ENCODE measurements at places on chromosomes 7 and 10.

DNA sequence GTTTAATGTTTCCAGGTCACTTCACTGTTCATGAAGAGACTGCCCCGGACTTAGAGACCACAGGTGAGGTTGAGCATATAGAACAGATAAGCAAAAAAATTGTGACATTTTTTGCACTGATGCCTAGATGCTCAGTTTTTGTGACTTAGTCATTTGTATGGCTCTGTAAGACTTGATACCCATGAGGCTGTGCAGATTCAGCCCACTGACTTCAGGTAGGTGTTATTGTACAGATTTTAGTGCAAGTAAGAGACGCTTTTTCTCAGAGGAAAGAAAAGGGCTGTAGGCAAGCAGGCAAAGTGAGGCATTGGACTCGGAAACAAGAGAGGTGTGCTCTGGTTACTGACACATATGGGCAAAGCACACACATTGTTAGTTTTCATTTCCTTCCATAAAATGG, 820.1 kb upstream of the SORCS1 start:
- no peak for DNase-seq

DNA sequence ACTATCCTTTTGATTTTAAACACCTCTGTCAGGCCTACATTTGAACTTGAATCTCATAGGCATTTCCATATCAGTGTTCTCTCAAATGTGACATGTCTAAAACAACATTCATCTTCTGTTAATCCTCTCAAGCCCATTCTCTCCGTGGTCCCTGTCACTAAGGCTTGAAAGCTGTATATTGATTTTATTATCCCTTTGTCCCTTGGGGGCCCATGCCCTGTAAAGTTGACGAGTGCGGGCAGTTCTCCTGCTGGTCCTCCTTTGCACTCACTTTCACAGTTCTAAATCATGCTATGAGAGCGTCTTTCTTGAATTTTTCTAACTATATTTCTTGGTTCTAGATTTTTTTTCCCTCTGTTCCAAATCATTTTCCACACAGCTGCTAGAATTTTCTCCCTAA, 27.3 kb downstream of the GALNT11 start:
- DNase-seq, result no peak

- DNase-seq, result no peak
Observed at GRCh38 chr7:77184463-77184862, 15.2 kb downstream of the FGL2 start.

- DNase-seq, result no peak
Observed at GRCh38 chr7:19381321-19381720, 236.1 kb upstream of the FERD3L start.

DNA sequence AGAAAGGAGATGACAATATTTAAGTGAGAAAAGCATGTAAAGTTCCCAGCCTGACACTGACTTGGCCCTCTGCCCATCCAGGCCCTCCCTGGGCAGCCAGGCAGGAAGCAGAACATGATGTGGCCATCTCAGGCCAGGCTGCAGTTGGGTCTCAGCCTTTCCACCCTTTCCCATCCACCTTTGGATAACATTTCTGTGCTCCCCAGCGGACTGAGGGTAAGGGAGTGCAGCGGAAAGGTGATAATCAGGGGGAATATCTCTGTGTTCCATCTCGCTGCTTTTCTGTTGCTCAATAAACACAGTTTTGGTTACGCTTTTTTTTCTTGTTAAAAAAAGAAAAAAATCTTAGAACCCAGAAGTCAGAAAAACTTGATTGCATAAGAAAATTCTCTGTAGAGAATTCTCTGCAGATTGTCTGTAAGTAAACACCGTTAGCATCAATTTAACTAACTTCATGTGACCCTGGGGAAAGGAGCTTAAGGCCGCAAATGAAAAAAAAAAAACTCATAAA, 37.2 kb upstream of the TARP start:
- no peak for DNase-seq

DNA sequence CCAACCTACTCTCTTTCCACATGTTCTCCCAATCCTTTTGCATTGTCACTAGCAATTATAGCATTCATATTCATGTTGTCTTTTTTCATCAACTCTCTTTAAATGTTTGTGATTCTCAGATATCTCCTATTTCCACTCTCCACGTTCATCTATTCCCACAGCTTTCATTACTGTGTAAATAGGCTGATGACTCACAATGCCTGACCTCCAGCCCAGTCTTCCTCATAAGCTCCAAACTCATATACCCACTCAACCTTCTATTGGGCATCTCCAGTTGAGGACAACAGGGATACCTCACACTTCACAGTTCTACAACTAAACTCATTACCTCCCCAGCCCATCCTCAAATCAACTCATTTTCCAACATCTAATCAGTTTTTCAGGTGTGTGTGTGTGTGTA, 194.1 kb downstream of the DGKI start:
- no peak for DNase-seq

DNA sequence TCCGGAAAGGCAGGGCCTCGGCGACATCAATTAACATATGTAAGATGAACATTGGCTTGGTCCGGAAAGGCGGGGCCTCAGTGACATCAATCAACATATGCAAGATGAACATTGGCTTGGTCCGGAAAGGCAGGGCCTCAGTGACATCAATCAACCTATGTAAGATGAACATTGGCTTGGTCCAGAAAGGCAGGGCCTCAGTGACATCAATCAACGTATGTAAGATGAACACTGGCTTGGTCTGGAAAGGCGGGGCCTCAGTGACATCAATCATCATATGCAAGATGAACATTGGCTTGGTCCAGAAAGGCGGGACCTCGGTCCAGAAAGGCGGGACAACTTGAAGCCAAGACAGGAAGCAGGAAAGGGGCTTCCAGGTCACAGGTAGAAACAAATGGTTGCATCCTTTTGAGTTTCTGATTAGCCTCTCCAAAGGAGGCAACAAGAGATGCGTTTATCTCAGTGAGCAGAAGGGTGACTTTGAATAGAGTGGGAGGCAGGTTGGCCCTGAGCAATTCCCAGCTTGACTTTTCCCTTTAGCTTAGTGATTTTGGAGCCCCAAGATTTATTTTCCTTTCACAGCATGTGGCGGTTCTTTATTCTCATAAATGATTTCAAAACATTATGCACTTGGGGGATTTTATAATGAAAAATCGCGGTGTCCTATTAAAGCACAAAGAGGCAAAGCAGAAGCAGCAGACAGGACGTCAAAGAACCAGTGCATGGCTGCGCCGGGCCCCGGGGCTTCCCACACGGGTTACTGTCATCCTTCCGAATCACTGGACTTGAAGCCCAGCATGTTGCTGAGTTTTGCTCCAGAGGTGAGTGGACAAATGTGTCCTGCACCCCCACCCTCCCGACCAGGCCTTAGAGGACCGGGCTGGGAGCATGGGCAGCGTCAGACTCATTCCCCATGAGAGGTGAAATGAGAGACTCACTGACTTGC, 43.1 kb upstream of the EN2 start:
- no peak for DNase-seq

DNA sequence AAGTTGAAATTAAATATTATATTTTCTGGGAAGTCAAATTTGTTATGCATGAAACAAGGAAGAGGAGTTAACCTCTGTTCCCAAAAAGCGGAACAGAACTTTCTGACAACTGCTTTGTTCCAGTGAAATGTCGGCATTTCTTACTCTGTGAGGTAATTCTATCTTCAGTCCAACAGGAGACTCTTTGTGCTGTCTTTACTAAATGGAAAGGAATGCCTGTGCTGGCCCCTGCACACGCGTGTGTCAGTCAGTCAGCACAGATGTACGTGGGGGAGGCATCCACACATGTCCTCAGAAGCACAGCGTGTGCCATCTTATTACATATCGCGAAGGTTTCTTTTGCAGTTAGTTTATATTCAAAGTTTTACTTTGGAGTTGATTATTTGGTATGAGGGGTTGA, 37.5 kb downstream of the NET1 start:
- DNase-seq, result no peak

DNA sequence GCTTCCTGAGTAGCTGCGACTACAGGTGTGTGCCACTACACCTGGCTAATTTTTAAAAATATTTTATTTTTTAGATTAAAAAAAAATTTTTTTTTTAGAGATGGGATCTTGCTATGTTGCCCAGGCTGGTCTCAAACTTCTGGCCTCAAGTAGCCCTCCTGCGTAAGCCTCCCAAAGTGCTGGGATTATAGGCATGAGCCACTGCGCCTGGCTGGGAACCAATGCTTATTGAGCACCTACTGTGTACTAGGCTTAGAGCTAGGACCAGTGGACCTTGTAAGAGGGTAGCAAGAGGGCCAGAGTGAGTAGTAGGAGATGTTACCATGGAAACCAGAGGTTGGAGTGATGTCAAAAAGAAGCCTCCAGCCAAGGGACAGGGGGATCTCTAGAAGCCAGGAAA, 31.2 kb downstream of the COL26A1 start:
- DNase-seq, result no peak

GRCh38 chr7:21944616-21945453, 864 bp downstream of the CDCA7L start:
- peak; percentile 8 for DNase-seq

GRCh38 chr10:58781873-58782488, 269.3 kb downstream of the BICC1 start:
- DNase-seq, result peak; percentile 11

DNA sequence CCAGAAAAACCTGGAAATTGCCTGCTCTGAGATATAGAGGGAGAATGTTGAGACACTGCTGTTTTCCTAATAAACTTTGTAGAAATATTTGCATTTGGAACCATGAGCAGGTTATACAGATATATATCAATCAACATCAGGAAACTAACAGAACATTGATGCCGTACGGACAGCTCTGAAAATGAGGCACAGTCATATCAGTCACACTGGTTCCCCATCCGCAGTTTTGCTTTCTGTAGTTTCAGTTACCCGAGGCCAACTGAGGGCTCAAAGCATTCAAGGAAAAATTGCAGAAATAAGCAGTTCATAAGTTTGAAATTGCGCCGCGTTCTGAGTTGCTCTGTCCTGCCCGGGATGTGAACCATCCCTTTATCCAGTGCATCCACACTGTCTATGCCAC, 137.9 kb downstream of the KLF6 start:
- no peak for DNase-seq

DNA sequence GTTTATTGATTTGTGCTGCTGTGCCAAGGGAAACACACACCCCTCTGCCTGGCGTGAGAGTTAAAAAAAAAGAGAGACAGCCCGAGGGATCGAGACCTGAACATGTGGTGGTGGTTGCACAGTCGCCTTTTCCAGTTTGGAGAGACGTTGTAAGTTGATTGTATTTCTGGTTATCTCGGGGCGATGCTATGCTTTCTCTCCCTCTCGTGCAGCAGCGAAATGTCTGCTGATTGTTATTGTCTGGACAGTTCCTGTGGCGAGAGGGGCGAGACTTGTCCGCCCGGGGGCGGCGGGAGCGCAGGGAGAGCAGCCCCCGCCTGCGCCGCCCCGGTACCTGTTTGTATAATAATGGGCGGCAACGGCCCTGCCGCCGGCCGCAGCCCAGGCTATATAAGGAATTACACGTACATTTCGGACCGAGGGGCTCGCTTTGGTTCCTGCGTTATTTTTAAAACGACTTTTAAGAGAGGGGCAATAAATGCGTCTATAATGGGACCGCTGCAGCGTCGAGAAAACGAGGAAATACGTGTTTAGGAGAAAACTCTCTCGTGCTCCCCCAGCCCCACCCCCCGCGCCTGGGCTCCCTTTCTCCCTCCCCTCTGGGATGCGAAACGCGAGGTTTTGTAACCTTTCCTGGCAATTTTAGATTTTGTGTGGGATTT, 1.7 kb downstream of the ZEB1 start:
- peak; percentile 20 for DNase-seq

GRCh38 chr10:131892806-131893675, 7.8 kb upstream of the PPP2R2D start:
- no peak for DNase-seq

- peak; percentile 24 for DNase-seq
Observed at GRCh38 chr7:149872419-149873073, 1.2 kb upstream of the ATP6V0E2 start.

GRCh38 chr7:107933386-107934013, 42.5 kb downstream of the DLD start:
- DNase-seq, result no peak

GRCh38 chr7:26425655-26426054, 134.0 kb downstream of the SNX10 start:
- DNase-seq, result no peak

DNA sequence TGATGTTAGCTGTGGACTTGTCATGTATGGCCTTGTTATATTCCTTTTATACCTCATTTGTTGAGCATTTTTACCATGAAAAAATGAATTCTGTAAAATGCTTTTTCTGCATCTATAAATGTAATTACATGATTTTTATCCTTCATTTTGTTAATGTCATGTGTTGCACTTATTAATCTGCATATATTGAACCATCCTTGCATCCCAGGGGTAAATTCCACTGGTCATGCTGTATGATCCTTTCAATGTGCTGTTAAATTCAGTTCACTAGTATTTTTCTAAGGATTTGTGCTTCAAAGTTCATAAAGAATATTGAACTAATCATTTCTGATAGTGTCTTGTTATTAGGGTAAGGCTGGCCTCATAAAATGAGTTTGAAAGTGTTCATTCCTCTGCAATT, 31.9 kb upstream of the AHR start:
- no peak for DNase-seq

DNA sequence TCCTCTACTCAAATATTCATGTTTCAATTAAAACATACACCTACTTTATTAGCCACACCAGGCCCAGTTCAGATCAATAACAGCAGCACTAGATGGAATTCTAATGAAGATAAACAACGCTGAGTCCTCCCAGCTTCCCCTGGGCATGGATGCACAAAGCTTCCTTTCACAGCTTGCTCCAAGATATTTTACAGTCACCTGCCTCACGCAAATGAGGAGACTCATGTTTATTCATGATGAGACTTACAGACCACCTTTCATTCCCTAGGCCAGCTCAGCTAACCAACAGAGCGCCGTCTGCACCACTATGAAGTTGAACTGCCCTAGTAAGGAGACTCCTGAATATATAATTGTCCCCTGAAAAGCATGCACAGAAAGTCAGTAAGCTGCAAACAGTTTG, 283.0 kb upstream of the AOAH start:
- DNase-seq, result no peak

GRCh38 chr7:22468609-22469008, 31.4 kb downstream of the STEAP1B start:
- DNase-seq, result no peak

DNA sequence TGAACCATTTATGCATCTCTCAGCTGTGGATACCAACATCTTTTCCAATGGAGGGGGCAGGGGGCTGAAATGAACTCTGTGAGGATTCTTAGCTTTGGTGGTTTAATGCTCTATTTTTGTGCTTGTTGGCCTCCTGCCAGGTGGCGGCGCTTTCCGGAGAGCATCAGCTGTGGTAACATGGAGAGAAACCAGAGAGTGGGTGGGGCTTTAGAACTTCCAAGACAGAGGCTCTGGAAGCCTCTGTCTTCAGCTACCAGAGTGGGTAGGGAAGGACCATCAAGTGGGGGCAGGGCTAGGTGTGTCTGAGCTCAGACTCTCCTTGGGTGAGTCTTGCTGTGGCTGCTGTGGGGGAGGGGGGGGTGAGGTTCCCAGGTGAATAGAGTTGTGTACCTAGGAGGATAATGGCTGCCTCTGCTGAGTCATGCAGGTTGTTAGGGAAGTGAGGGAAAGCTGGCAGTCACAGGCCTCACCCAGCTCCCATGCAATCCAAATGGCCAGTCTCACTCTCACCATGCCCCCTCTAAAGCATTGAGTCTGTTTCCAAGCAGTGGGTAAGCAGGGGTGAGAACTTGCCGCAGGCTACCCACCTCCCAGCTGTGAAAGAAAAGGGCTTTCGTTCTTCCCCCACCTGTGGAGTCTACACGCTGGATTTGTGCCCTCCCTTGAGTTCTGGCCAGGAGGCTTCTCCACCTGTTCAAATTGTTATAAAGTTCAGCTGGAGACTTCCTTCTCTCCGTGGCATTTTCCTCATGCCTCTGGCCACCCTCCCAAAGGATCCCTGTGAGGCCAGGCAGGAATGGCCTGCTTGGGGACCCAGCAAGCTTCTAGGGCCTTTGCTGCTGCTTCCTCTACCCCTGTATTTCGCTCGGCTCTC, 527.0 kb downstream of the NEBL start:
- DNase-seq, result no peak

GRCh38 chr10:22372917-22373316, 27.6 kb downstream of the SPAG6 start:
- DNase-seq, result no peak
